A172 (cell line): ENCODE measurements at places on chromosomes 11 and 22. TPM values are rescaled to one million over a fixed set of nuclear protein-coding genes. Genes with fewer than 3 reads are reported as not detected.

Gene SCUBE2
- total RNA-seq: 0.47 TPM in 1 of 2 replicates, not detected in the other

Gene MAPK8IP2
- 7.9 and 10.8 TPM in 2 replicates for total RNA-seq

Gene MGAT3
- 1.3 and 3.1 TPM in 2 replicates for total RNA-seq

Gene MMP10
- total RNA-seq: 2.5 and 6.4 TPM in 2 replicates

Gene CHADL
- 0.53 TPM in 1 of 2 replicates, not detected in the other for total RNA-seq

Gene CLDN5
- total RNA-seq: not detected in 2 replicates

Gene PRDM11
- total RNA-seq: 7.6 and 10.1 TPM in 2 replicates

Gene CCDC73
- total RNA-seq: not detected in 2 replicates

Gene EML3
- 16.0 and 19.5 TPM in 2 replicates for total RNA-seq

- DNase-seq: no peak
These were observed 845 bp downstream of the RBM7 start for GRCh38 chr11:114401311-114401710.

GRCh38 chr22:38724926-38725571 is 19.3 kb downstream of the GTPBP1 start:
- DNase-seq: peak; percentile 44

- DNase-seq: no peak
These were observed 11.5 kb upstream of the YWHAH start for GRCh38 chr22:31932863-31933262.

- no peak for DNase-seq
These were observed 19.6 kb upstream of the EIF3D start for GRCh38 chr22:36548606-36549005.

GRCh38 chr11:9815486-9816136 is 151.7 kb downstream of the SWAP70 start:
- peak; percentile 86 for DNase-seq

DNA sequence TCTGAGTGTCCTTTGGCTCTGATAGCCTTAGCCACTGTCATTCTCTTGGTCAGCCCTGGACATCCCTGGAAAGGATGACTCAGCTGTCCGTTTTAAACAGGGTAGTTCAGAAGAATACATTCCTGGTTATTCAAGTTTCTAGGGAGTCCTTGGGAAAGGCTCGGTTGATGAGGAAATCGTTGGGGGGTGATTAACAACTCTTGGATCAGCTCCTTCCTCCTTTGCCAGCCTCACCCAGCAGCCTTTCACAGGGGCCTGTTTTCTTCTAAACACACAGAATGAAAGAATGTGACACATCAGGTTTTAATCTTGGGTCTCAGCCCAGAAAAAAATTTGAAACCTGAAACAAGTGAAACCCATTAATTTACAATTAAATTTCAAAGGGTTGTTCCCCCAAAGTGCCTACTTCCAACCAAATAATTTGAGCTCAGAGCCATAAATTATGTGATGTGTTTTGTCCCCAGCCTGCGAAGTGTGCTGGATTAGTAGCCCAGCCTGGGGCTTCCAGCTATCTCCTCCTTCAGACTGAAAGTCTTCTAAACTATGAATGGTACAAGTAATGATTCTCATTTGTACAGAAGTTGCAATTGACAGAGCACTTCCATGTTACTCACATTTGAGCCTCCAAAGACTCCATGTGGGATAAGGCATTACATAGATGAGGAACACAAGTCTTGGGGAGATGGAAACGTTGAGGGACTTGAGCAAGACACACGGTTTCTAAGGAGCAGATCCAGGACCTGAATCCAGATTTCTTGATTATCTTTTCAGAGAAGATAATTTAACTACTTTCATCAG is 19.3 kb upstream of the MRGPRX2 start:
- peak; percentile 96 for DNase-seq

DNA sequence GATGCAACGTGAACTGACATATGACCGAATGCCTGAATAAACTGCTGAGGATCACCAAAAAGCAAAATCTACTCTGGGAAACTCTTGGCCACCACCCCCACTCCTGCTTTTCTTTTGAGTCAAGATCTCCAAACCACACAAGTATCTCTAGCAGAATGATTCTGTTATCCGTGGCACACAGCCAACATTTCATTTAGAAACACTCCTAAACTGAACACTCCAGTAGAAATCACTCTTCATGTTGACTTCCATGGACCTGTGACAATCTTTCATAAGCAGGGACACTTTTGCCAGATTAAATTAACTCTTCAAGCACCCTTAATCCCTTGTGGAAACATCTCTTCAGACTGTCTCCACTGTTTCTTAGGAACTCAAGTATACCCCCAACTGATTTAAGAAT is 44.4 kb downstream of the VSIG10L2 start:
- DNase-seq: peak; percentile 14

DNA sequence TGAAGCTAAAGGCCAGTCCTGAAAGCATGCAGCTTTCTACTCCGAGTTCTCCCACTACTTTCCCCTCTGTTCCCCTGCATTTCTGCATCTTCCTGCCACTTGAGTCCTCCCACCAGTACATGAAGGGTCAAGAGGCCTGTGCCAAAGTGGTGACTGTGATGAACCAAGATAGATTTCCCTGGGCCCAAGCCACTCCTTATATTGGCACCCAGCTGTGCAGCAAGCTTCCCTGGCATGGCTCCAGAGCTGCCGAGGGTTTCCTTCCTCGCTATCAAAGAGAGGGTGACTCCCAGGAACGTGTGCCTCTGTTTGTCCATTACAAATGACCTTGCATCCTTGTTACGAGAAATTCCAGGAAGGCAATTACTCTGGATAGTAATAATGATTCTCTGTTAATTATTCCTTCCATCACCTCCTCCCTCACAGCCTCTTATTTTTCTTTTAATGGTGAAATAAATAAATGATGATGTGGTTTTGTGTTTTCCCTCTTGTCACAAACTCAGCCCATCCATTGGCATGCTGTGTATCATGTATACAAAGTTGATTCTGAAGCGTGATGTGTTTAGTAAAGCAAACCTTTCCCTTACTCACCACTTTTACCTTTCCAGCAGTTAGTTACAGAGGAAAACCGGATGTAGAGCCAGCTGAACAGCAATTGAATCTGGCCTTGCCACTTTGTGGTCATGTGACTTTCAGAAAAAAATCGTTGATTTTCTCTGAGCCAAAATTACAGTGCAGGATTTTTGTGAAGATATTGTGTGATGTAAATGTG is 8.3 kb downstream of the SRSF8 start:
- DNase-seq: no peak

GRCh38 chr11:93967258-93967657 is 53.9 kb upstream of the HEPHL1 start:
- DNase-seq: no peak

DNA sequence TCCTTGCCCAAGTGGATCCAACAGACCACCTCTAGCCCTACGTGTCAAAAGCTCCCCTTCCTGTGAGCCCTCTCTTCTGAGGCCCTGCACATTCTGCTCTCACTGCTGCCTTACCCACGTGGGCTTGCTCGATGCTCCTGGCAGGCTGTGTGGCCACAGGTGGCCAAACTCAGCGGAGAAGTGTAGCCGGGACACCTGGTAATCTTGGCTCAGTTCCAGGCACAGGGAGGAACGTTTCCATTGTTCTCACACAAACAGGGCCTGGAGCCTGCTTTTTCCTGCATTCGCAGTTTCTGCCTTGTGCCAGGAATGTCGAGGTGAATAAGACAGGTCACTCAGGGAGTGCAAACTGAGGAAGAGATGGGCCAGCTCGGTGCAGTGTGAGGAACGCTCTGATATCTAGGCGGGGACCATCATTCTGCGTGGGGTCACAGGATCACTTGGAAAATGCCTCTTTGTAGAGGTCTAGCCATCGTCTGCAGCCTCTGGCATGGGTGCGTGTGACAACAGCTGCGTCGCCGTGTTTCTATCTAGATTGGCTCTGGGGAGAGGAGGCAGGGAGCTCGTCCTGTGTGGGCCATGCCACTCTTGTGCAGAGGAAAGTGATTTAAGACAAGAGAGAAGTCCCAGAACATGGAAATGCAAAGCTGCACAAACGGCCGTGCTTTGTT is 127.6 kb upstream of the PARVA start:
- DNase-seq: no peak

DNA sequence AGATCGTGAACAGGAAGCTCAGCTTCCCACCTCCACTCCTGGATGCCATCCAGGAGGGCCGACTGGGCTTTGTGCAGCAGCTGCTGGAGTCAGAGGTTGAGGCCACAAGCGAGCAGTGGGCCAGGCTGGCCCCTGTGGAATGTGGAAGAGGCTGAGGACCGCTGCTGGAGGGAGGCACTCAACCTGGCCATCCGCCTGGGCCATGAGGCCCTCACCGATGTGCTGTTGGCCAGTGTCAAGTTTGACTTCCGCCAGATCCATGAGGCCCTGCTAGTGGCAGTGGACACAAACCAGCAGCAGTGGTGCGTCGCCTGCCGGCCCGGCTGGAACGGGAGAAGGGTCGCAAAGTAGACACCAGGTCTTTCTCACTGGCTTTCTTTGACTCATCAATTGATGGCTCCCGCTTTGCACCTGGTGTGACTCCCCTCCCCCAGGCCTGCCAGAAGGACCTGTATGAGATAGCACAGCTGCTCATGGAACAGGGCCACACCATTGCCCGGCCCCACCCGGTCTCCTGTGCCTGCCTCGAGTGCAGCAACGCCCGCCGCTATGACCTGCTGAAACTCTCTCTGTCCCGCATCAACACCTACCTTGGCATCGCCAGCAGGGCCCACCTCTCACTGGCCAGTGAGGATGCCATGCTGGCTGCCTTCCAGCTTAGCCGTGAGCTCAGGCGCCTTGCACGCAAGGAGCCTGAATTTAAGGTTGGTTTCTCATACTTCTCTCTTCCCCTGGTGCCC is 24.9 kb downstream of the ART5 start:
- no peak for DNase-seq

DNA sequence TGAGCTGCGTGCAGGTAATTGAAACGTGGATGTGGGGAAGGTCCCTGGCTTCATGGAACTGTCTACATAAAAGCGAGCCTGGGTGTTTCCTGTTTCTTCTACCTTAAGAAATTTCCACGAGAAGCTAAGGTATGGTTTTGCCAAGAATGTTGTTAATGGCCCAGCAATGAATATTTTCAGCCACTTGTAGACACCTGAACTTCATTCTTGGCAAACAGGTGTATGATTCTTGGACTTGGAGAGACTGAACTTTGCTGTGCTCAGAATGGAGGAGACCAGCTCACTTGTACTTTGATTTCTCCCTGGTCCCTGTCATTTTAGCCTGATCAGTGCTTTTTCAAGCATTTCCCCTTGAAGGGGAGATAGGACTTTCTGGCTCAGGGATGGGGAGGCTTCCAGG is 20.8 kb downstream of the LRP5 start:
- DNase-seq: no peak

- DNase-seq: no peak
These were observed 13.6 kb downstream of the GATD1 start for GRCh38 chr11:763549-764321.

- no peak for DNase-seq
These were observed 304.8 kb upstream of the DDI1 start for GRCh38 chr11:103731670-103732069.

GRCh38 chr11:76564364-76564763 is 106.2 kb downstream of the LRRC32 start:
- DNase-seq: no peak

DNA sequence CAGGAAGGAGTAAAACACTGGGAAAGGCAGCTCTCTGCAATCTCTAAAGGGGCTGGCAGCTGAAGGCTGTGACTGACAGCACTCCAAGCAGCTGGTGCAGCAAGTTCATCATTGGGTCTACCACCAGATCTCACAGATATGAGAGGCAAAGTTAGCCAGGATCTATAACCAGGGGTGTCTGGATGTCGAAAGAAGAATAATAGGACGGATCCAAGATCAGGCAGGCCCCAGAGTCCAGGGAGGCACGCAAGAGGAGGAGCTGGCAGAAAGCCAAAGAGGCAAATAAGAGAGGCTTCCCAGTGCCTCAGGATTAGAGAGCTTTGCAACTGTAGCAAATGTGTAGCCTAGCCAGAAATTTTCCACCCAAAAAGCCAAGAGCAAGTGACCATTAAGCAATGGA is 77.1 kb downstream of the RBMXL2 start:
- no peak for DNase-seq

DNA sequence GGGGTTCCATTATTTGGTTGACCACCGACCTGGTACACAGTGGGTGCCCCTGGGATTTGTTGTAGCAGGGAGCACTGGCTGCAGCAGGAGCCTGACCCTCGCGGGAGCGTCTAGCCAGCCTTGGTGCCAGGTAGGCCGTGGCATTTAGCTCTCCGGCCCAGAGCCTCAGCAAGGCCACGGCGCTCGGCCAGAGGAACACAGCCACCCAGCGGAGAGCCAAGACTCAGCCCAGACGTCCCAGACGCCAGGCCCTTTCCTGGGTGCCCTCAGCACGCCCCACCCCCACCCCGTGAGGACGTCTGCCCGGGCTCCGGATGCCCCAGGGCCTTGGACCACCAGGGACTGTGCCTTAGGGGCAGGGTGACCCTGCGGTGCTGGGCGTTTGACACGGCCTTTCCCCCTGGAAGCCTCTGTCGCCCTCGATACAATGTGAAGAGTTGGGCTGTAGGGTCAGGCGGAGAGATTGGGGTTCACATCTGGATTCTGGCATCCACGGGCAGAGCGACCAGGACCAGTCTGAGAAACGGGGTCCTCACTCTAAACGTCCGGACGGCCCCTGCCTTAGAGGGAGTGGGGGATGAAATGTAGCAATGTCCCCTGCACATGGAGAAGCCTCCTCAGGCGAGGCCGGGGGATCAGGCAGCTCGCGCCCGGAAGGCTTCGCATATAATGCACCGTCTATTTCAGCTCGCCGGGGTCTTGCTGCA is 99.2 kb upstream of the FGF3 start:
- no peak for DNase-seq

DNA sequence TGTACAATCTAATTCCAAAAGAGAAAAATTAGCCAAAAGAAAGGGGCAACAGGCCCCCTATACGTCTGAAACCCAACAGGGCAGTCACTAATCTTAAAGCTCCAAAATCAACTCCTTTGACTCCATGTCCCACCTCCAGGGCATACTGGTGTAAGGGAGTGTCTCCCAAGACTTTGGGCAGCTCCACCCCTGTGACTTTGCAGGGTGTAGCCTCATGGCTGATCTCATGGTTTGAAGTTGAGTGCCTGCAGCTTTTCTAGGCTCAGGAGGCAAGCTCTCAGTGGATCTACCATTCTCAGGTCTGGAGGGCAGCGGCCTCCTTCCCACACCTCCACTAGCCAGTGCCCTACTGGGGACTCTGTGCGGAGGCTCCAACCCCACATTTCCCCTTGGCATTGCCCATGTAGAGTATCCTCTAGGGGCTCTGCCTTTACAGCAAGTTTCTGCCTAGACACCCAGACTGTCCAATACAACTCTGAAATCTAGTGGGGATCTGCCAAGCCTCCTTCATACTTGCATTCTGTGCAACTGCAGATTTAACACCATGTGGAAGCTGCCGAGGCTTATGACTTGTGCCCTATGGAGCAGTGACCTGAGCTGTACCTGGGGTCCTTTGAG is 94.5 kb downstream of the TRIM29 start:
- no peak for DNase-seq

DNA sequence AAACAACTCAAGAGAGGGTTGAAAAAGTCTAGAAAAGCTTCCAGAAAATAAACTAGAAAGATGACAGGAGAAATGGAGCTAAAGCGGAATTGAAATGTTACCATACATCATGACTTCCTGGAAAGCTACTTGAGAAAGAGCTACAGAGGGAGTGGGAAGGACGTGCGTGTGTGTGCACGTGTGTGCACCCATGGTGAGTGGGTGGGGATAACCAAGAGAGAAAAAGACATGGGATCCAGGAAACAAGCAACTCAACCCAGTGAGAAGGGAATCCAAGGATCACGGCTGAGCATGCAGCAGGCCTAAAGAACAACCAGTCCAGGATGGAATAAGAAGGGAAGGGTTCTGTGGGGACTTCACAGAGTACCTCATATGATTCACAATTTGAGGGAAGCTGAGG is 21.6 kb downstream of the APOL1 start:
- DNase-seq: no peak

GRCh38 chr11:90587896-90588295 is 365.0 kb upstream of the CHORDC1 start:
- no peak for DNase-seq
